Stimulated activated CD8-positive, alpha-beta memory T cell treated with anti-CD3 and anti-CD28 coated beads, Interleukin-15, amount 100 ng/mL, for 24 hours (primary cell): ENCODE measurements at places on chromosomes 4 and X.

DNA sequence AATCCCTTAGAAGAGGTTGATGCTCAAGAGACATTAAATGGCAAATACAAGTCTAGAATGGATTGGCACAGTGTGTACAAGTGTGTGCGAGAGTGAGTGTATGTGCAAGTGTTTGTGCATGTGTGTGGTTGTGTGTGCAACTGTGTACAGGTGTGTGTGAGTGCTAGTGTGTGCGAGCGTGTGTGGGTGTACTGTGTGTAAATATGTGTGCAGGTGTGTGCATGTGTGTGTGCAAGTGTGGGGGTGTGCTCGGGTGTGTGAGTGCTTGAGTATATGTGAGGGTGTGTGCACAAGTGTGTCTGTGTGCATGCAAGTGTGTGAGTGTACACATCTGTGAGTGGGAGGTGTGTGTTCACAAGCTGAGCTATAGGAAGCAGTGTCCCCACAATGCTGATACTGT is 5.9 kb downstream of the TREX2 start:
- no peak for DNase-seq

- no peak for DNase-seq
Measured at GRCh38 chrX:1767026-1767425, 152.2 kb downstream of the ASMT start.

DNA sequence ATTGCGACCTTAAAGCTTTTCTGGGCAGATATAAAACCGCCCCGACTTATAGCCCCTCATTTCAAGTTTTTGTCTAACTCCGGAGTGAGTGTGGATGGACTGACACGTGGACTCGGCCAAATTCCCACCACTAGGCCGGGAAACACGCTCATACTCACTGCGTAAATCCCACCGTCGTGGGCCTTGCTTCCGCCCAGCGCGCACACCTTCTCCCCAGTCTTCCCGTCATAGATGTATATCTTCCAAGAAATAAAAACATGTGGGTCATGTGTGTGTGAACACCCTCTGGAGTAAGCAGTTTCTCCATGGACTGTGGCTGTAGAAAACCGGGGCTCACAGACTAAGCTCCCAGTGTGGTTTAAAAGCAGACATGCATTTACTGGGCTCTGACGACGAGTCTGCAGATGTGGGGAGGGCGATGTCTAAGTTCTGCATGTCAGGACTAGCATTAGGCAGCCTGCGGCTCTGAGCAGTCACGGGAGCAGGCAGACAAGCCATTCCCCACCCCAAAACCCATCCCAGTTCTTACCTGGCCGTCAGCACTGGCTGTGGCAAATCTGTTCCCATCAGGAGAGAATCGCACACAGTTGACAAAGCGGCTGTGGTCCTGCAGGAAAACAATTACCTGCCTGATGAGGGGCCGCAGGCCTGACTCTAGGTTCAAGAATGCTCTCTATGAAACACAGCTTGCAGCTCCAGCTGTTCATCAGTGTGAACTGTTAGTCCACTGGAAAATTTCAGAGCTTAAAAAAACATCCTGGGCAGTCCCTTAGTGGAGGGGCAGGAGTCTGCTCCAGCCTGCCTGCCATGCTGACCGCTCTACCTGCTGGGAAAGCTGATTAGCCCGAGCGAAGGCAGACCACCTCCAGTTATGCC is 28.2 kb downstream of the WDR1 start:
- DNase-seq: no peak

DNA sequence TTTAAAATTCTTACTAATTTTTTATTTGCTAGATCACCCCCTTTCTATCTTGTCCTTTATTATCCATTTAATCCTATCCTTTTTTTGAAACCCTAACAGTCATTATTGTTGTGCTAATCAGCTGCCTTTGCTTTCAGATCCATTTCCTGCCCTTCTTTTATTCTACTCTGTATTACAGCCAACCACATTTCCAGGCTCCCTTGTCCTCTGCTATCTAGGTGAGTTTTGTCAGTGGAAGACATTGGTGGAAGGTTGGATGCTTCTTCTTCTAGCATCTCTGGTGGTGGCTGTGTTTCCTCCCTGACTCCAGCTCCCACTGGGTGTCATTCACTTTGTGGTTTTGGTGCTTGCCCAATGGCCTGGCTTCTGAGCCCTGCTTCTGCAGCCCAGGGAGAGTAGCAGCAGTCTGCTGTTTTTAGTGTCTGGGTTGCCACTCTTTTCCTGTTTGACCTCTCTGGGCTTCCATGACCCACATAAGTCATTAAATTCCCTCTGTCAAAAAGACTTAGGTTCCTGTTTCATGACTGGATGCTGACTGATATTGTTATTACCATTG is 225.2 kb upstream of the PGRMC2 start:
- DNase-seq: no peak

DNA sequence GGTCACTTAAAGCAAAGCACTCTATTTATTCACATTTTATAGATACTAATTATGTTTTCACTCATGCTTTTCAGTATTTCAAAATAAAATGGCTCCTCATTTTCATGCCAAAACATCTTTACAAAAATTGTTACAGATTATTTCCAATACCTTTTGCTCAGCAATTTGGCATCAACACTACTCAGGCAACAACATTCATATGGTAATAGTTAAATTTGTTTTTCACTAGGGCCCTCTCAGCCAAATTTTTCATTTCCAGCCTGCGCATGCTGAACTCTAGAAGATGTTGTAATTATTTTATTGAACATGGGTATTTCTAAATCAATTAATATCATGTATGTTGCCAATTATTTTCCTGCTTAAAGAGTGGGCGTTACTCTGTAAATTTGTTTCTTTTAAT is 225.6 kb downstream of the ANTXR2 start:
- no peak for DNase-seq

GRCh38 chr4:14700544-14700943 is 301.7 kb upstream of the CPEB2 start:
- DNase-seq: no peak

DNA sequence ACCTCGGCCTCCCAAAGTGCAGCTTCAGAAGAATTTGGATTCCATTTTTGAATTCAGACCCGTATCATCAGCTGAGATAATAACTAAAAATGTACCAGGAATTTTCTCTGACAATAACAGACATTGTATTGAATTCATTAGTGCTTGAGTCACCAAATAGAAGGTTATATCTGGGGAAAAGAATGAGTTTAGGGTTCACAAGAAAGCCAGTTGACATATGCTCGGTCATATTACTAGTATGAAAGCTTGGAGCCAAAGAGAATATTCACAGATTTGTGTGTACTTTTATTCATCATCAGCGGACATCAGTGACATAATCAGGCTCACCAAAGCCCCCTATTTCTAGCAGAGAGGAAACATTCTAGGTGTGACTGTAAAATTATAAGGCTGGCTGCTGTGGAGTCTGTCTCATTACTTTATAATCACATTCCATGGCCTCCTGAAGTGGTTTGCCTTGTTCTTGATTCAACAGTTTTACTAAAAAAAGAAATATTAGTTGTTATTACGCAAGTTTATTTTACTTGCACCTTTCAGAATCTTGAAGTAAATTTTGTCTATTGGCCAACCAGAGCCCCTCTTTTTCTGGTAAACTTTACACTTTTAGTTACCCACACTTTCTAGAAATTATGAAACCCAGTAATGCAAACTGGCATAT is 14.6 kb upstream of the DCTD start:
- no peak for DNase-seq

DNA sequence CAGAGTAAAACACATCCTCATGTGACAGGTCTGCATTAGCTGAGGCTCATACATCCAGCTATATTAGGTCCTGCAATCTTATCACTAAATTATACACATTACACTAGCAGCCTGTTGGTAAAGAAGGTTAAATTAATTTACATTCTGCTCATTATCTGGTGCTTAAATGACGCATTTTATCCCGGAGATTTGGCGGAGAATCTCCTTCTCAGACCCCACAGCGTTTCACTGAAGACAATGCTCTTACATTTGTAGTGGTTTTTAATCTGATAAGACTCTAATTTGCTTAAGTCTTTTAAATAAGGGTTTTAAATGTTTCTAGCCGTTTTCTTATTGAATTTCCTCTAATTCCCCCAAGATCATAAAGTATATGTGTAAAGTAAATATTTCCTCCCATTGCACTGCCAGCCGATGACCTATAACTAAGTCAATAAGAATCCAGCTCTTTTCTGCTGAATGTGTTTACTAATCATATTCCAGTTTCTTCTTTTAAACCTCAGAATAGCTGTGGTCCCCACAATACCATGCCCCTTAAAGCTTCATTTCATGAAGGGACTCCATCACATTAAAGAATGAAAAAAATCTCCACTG is 2.1 kb upstream of the PITX2 start:
- no peak for DNase-seq

DNA sequence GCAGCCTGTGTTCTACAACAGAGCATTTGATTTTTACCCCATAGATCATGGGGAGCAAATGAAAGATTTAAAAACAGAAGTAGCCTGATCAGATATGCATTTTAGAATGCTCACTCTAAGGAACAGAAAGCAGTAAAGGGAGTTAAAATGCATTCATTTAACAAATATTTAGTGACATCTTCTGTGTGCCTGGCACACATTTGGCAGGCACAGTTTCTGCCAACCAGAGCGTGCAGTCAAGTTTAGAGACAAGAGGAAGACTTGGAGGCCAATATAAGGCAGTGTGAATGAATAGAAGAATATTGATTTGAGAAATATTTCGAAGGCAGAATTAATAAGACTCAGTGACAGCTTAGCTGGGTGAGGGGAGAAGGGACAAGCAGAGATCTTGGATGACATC is 210.1 kb downstream of the KDR start:
- no peak for DNase-seq

DNA sequence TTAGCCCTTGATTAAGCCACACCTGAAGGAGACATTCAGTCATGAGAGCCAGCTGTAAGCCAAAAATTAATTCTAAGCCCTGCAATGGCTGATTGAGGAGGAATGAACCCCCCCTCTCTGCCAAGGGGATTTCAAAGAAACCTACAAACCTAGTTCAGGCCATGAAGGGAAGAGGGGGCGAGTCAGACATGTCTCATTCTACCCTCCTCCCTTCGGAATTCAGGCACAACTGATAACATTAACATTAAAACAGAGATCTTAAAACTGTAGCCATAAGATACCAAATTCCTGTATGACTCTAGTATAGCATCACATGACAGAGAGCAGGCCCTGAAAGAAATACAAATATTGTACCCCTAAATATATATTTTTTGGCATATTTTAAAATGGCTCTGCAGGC is 40.4 kb upstream of the AFAP1 start:
- no peak for DNase-seq

DNA sequence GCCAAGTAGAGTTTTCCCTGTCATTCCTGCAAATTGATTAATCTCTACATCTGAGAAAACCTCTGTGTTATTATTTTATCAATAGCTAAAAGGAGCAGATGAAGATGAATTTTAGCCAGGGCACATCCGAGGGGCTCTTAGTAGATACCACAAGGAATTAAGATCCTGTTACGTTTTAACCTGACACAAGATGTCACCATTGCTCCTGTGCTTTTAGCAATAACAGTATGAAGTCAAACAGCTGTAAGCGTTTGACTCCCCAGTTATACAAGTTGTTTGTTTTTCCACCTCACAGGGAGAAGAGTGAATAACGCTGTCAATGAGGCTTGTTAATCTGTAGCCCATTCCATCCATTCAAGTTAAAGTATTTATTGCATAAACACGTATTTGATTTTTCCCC is 76.0 kb upstream of the AP1S2 start:
- no peak for DNase-seq

DNA sequence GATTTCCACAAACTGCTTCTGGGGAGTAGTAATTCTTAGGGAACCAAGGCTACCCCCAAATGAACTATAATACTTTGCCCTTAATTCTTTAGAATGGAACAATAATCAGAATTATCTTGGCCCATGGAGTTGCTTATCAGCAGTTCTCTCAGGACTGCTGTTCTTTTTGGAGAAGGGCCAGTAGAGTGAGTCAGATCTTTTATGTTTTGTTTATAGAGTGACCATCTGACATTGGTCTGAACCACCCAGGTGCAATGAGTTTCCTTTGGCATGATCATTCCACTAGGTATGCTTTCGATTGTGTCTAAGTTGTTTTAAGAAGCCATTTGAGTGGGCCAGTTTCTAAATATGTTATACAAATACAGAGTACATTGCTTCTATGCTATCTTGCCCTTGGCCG is 31.8 kb downstream of the PRRG1 start:
- DNase-seq: no peak

- no peak for DNase-seq
Measured at GRCh38 chr4:108097990-108098553, 70.7 kb downstream of the LEF1 start.

DNA sequence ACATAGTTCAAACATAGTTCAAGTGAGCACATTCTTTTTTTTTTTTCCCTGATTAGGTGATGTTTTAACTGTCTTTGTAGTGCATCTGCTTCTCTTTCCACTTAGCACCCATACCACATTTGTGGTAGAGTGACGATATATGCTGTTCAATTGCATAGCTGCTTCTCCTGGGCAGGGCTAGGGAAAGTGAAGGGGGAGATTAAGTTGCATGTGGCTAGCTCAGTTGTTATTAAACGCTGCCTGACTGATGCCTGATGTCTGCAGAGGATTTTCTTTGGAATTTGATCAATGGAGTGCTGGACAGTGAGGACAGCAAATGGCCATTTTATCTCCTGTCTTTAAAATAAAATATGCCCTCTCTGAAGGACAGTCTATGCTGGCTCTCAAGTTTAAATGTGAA is 63.7 kb downstream of the ANK2 start:
- DNase-seq: no peak

DNA sequence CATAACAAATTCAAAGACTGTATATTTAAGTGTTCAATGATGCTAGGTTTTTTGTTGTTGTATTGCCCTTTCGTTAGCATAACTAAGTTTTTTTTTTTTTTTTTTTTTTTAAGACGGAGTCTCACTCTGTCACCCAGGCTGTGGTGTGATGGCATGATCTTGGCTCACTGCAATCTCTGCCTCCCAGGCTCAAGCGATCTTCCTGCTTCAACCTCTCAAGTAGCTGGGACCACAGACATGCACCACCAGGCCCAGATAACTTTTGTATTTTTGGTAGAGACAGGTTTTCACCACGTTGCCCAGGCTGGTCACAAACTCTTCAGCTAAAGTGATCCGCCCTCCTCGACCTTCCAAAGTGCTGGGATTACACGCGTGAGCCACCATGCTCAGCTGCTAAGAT is 7.0 kb downstream of the SH3BGRL start:
- no peak for DNase-seq

GRCh38 chr4:73221734-73222133 is 36.9 kb downstream of the ANKRD17 start:
- DNase-seq: no peak

DNA sequence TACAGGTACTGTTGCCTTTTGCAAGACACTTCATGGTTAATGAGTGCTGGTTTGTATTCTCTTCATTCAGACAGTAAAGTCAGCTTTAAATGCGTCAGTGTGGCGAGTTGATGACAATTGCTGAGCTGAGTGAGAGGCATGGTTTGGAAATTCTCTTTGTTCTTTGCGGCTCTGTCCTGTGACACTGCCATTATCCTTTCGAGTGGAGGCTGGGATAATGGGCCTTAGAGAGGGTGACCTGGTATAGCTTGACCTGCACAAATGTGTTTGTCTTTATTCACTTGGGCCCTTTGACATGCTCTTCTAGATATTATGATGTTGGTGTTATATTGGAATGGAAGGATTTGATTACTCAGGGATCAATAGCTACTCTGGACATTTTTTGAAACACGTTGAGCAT is 208.5 kb upstream of the FAT1 start:
- no peak for DNase-seq
